ENCODE measurements at places on chromosomes 7 and 10. TPM values are rescaled to one million over a fixed set of nuclear protein-coding genes. Genes with fewer than 3 reads are reported as not detected.

- no peak for DNase-seq
Observed at GRCh38 chr7:143382126-143382790, 1.1 kb downstream of the ZYX start.

GRCh38 chr7:132577206-132578049 lies 1.2 kb upstream of the PLXNA4 start:
- DNase-seq: no peak

- no peak for DNase-seq
Observed at GRCh38 chr7:70193514-70193913, 595.2 kb downstream of the AUTS2 start.

DNA sequence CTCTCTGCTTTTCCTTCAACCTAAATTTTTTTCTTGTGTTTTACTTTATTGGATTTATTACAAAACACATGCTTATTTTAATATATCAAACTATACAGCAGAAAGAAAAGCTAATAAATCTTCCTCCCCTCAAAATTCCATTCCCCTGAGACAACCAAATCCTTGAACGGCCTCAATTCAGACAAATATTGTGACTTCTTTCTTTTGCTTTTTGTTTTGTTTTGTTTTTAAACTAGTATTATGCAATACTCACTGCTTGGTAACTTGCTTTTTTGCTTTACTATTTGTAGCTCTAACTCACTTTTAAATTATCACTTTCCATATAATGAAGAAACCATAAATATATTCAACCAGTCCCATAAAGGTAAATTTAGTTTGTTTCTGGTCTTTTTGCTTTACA lies 59.4 kb upstream of the CDK1 start:
- no peak for DNase-seq

GRCh38 chr7:69568266-69568665 lies 30.0 kb upstream of the AUTS2 start:
- no peak for DNase-seq

- no peak for DNase-seq
Observed at GRCh38 chr7:155408651-155409586, 49.0 kb upstream of the EN2 start.

- no peak for DNase-seq
Observed at GRCh38 chr7:139698844-139699243, 79.0 kb downstream of the HIPK2 start.

GRCh38 chr7:141304291-141304690 lies 230.4 kb downstream of the TMEM178B start:
- no peak for DNase-seq

DNA sequence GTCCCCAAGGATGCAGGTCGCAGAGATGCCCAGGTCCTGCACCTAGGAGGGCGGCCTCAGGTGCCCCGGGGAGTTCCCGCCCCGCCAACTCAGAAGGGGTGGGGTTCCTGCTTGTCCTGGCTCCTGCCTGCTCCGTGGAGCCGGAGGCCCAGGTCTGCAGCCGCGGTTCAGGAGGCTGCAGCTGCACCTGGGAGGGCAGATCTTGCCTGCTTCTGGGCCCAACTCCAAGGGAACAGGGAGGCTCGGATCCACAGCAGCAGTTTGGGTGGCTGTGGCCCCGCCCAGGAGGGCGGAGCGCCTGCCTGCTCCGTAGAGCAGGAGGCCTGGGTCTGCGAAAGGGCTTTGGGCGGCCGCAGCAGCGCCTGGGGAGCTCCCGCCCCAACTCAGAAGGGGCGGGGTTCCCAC lies 108.2 kb upstream of the EGR2 start:
- no peak for DNase-seq

- no peak for DNase-seq
Observed at GRCh38 chr7:156496363-156496769, 144.2 kb upstream of the RNF32 start.

GRCh38 chr10:14507176-14507575 lies 176.5 kb upstream of the FRMD4A start:
- DNase-seq: peak; percentile 74

DNA sequence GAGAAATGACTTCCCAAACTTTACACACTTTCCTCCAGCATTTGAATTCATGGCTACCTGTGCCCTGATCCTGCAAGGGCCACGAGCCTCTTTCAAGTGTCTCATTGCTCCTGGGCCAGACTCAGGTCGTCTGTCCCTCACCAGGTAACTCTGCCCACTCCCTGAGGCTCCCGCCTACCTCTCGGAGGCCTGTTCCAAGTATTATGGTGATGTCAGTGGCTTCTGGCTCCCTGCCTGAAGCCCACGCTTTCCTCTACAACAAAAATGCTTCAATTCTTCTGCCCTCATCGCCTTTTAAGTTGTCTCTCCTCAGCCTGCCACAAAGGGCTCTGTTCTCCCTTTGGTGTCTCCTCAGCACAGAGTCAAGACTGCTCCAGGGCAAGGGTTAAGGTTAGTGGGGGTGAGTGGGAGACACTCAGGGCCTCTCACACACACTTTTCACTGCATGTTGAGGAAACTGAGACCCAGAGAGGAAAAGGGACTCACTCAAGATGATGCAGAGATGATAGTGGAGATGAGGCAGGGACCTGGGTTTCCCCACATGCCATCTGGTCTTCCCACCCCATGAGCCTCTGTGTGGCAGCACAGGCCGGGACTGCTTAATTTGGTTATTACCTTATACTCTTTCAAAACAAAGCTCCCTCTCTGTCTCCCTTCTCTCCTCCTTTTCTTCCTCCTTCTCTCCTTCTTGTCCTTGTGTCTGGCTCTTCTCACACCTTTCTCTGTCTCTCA lies 28.3 kb upstream of the EGR2 start:
- DNase-seq: no peak

DNA sequence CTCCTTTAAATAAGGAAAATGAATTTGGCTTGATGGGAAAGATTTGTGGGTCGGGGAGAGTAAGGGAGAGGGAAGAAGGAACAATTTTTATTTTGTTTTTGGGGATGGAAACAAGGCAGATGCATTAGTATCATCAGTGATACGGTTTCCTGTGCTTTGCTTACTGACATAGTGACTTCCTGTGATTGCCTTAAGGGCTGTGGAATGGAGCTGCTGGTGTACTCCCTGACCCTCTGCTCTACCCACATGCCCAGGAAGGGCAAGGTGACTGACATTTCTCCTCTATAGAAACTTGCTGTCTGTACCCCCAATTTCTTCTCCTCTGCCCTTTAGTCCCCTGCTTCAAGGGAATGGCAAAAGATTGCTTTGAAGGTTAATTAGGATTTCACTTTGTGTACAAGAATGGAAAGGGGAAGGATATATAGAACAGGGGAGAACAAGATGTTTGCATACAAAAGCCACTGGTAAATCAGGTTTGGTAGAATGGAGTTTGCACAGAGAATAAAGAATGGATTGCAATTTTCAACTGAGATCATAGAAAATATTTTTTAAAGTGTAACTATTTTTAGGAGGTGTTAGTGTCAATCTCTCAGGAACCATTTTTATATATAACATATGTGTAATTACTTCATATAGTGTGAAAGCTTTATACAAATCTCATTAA lies 129.0 kb upstream of the AGR3 start:
- no peak for DNase-seq

DNA sequence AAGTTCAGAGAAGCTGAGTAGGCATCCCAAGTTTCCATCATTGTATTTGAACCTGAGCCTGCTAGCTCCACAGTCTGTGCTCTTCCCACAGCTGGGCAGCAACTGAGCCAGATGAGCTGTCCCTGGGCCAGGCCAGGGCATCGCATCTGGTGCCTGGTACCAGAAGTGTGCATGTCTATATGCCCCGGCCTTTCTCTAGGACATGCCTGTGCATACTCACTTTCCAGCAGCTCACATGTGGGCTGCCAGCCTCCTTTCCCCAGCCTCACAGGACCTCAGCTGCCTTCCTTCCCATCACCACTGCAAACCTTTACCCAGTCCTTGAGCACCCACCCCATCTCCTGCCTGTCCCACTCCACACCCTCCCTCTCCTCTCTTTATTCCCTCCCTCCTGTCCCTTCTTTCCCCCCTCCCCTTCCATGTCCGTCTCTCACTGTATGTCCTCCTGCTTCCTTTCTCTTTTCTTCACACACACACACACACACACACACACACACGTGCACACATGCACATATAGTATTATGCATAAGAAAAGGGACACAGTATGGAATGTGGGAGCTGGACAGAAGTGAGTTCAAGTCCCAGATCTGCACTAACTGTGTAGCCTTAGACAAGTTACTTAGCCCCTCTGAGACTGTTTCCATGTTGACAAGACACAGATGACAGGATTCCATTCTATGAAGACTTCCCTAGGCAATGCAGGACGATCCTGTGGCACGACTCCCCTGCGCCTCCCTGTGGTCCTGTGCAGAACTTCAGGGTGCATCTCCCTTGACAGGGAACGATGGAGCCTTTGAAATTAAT lies 10.9 kb downstream of the CDHR1 start:
- DNase-seq: peak; percentile 36

- DNase-seq: no peak
Observed at GRCh38 chr10:123117644-123118417, 17.9 kb upstream of the HMX3 start.

DNA sequence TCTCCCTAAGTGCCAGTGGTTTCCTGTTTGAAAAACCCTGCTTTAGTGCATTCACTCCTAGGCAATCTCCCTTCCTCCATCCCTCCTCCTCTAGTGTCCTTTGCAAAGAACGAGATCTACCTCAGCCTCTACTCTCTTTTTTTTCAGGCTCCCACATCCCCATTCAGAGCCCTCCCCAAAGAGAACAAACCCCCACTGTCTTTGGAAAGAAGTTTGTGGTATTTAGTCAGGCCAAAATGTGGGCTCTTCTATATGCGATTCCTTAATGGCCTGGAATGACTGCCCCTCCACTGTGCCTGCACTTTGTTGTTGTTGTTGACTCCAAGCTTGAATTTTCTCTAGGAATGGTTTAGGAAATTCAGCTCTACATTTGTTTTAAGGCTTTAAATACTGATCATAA lies 36.3 kb downstream of the PALS2 start:
- no peak for DNase-seq

GRCh38 chr10:75754096-75754831 lies 322.8 kb downstream of the LRMDA start:
- no peak for DNase-seq

DNA sequence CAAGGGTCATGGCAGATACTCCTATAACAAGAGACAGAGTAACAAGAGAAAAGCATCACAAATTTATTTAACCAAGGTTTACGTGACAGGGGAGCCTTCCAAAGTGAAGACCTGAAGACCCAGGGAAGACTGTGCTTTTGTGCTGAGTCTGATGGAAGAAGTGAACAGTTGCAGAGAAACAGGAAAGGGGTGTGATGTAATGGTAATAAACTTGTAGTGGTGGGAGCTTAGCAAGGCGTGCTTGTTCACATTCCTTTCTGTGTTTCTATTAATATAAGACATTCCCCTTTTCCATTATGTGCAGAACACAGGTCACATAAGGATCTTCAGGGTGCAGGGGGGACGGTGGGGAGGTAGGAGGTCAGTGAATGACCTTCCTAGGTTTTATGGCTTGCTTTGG lies 25.5 kb upstream of the C10orf67 start:
- no peak for DNase-seq

DNA sequence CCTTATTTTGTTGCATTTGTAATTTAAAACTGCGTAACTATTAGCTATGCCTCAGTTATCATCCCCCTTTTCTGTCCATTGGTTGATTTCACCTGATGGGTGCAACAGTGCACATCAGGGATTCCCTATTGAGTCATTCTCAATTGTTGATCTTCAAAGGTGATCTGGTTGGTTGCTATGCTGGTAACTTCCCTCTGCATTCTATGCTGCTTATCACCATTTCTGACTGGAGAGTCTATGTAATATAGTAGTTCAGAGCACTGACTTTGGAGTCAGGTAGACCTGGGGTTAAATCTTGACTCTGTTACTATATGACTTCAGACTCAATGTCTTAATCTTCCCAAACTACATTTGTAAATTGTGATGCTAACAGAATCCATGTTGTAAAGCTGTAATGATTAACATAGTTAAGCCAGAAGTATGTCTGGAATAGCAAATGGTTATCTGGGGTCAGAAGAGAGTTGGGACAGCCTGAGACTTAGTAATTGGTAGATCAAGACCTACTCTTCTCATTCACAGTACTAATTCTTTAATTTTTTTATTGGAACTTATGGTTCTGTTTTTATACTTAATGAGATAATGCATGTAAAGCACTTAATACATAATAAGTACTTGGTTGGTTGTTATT lies 38.1 kb downstream of the EXOC6 start:
- DNase-seq: no peak

GRCh38 chr7:109076396-109076972 lies 506.8 kb downstream of the DNAJB9 start:
- DNase-seq: no peak

GRCh38 chr10:117312430-117312829 lies 62.8 kb downstream of the PDZD8 start:
- no peak for DNase-seq

DNA sequence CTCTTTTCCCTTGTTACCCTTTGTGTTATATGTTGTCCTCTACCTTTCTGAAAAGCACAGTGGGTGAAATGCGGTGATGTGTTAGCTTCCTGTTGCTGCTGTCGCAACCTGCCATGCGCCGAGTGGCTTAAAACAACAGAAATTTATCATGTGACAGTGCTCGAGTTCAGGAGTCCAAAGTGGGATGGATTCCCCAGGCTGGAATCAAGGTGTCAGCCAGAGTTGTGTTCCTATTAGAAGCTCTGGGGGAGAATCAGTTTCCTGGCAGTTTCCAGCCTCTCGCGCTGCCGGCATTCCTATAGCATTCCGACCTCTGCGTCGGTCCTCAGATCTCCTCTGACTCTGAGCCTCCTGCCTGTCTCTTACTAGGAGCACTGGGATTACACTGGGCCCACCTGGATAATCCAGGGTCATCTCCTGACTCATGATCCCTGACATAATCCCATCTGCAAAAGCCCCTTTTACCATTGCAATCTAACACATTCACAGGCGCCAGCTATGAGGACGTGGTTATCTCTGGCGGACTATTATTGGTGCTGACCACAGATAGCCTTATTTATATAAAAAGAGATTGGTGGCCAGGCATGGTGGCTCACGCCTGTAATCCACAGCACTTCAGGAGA lies 207.5 kb downstream of the CUX1 start:
- no peak for DNase-seq

Gene AS3MT
- 0.50 TPM for total RNA-seq

Gene GPR85
- total RNA-seq: not detected

Gene NKX1-2
- not detected for total RNA-seq

Gene CDC14C
- total RNA-seq: not detected

Gene DDX56
- 113 TPM for total RNA-seq

Gene PON1
- total RNA-seq: 0.73 TPM

Gene UFSP1
- 7.8 TPM for total RNA-seq

Gene ARPC1A
- total RNA-seq: 35.0 TPM

Gene C10orf62
- not detected for total RNA-seq

Gene ABCB4
- total RNA-seq: 0.45 TPM

Gene GPR37
- not detected for total RNA-seq

Measured in T-cell (primary cell).